ENCODE measurements at places on chromosomes 2 and 18. TPM values are rescaled to one million over a fixed set of nuclear protein-coding genes. Genes with fewer than 3 reads are reported as not detected.
A peak's percentile ranks its signal among the peaks of the same experiment; 100 is the strongest.

Gene TBR1
- total RNA-seq, result 0.05 TPM

GRCh38 chr2:177753682-177754491 lies 318.7 kb downstream of the PDE11A start:
- DNase-seq, result no peak

GRCh38 chr18:57428221-57429150 lies 6.7 kb upstream of the ONECUT2 start:
- DNase-seq, result peak; percentile 57

DNA sequence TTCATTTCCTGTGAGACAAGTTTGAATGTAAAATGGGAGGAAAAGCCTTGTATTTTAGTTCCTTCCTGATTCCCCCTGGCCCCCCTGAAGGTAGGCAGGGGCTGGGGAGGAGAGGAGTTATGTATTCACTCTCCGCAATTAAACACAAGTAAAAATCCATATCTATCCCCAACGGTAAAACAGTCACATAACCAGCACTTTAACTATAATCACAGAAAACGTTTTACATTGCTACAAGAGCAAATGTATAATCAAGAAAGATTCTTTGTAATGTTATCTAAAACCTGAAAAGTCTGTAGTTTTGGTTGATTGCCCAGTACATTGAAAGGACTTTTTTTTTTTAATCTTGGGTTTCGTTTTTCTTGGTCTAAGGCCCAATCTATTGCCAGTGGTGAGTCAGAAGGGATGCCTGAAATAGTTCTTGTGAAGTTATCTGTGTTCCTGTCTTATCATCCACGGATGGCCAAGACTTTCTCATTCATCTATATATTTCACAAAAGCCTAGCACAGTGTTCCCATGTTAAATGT lies 34.5 kb upstream of the CCNYL1 start:
- no peak for DNase-seq

Gene DSG4
- not detected for total RNA-seq

GRCh38 chr18:13258921-13259320 lies 40.4 kb downstream of the LDLRAD4 start:
- DNase-seq, result peak; percentile 17

Measured in cardiac septum (tissue), 1 donor.